ENCODE measurements at places on chromosomes 3 and 15.

DNA sequence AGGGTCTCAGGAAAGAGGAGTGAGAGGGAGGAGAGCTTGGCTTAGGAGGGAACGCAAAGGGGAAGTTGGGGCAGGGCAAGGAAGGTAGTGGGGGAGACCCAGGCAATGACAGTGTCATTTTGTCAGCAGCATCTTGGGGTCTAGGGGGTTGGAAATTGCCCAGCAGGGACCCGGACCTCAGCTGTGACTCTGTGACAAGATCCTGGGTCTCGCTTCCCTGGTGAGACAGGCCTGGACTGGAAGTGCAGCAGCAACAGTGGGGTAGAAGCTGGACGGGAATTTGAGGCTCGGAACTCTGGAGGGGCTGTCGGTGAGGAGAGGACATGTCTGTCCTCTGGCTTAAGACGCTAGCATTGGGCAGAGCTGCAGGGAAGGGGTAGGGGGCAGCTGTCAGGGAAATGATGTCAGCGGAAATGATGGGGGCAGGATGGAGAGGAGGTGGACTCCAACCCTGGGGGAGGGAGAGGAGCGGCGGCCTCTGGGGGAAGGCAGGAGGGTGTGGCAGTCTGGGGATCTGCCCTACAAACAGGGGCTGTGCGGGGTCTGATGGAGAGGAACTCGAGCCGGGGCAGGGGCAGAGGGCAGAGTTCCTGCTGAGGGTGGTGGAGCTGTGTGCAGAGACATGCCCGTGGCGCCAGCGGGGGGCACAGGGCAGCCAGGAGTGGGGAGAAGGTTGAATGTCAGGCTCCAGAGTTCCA, 12.3 kb downstream of the ANPEP start:
- no peak for DNase-seq

DNA sequence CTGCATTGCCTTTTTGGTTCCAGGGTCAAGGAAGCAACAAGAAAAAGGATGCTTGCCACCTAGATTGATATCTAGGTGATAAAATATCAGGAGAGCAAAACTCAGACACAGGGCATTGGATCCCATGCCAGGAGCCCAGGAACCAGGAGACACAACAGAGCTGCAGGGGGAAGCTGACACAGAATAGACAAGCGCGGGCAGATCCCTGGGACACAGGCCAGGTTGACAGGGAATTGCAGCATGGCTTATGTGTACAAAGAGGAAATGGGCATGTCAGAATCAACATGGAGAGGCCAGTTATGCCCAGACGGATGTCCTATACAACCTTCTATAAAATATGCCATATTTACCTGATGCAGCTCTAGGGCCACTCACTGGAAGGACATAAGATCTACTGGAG, 84.2 kb downstream of the SEMA6D start:
- DNase-seq: no peak

DNA sequence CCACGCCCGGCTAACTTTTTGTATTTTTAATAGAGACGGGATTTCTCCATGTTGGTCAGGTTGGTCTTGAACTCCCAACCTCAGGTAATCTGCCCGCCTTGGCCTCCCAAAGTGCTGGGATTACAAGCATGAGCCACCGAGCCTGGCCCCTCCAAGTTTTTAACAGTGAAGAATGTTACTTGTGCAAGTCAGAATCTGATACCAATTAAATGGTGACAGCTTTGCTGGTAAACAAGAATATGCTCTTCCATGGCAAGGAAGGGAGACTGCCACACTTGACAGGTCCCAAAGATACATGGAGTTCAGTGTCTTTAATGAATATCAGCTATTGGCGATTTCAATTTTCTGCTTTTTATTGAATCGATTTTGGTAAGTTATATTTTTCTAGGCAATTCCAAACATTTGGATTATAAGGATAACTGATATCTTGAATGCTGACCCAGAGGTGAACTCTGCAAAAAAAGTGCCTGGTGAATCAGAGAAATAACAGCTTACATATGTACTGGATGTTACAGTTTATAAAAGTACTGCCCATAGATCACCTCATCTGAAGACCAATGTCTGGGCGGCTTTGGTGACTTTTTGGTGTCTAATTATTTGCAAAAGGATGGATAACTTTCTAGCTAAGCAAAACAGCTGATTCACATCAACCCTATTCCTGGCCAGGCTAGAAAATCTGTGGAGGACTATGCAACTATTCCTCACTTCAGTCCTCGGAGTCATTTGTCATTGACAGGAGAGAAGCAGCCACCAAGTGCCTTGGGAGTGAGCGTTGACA, 1.2 kb downstream of the PARP16 start:
- DNase-seq: no peak

DNA sequence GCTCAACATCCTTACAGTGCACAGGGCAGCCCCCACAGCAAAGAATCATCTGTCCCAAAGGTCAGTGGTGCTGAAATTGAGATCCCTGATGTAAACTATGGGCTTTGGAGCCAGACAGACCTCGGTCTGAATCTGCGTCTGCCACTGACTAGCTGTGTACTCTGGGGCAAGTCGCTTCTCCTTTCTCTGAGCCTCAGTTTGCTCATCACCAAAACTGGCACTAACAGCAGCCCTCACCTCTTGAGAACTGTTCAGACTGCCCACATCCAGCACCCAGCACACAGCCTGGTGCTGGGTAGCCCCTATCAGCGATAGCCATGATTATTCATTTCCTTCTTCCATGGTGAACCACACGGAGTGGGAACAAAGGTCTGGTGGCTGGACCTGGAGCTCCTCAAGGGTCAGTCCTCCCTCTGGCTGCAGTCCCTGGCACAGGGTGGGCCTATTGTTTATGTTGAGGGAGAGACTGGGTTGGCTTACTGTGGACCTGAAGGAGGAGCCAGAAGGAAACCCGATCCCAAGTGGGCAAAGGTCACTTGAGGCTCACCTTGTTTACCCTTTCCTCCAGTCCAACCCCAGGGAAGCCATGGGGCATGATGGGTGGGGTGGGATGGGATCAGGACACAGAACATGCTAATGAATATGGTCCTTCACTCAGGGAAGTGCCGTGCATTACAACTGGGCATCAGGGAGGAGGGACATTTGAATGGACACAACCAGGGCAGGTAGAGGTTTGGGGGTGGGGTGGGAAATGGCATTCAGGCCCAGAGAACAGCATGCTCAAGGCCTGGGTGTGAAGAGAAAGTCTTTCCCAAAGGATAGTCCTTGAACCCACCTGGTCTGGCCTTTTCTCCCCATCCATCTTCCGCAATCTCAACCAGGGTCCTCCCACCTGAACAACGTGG, 1.6 kb upstream of the PRKCD start:
- DNase-seq: no peak
